Jurkat, Clone E6-1 (cell line): ENCODE measurements at places on chromosomes 6 and 20.
A peak's percentile ranks its signal among the peaks of the same experiment; 100 is the strongest.

DNA sequence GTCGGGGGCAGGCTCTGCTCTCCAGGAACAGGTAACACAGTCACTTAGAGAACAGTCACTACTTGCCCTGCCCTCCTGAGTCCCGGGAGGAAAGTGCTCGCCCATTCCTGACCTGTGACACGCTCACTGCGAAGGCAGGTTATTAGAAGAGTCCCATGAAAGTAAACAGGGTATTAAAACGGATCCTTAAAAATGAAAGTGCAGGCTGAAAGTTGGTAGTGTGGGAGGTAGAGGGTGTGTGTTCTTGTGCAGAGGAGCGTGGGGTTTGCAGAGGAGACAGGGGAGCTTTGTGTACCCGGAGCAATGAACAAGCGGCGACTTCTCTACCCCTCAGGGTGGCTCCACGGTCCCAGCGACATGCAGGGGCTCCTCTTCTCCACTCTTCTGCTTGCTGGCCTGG lies at the start of gene CCN6:
Gene CCN6 (plus strand): TSS at position 104 of the 400 bp plus-strand sequence. CDS start 254 bp downstream, at position 358.
- no peak for DNase-seq

- DNase-seq, result no peak
Observed at GRCh38 chr6:112008482-112008881, 45.4 kb upstream of the CCN6 start.

DNA sequence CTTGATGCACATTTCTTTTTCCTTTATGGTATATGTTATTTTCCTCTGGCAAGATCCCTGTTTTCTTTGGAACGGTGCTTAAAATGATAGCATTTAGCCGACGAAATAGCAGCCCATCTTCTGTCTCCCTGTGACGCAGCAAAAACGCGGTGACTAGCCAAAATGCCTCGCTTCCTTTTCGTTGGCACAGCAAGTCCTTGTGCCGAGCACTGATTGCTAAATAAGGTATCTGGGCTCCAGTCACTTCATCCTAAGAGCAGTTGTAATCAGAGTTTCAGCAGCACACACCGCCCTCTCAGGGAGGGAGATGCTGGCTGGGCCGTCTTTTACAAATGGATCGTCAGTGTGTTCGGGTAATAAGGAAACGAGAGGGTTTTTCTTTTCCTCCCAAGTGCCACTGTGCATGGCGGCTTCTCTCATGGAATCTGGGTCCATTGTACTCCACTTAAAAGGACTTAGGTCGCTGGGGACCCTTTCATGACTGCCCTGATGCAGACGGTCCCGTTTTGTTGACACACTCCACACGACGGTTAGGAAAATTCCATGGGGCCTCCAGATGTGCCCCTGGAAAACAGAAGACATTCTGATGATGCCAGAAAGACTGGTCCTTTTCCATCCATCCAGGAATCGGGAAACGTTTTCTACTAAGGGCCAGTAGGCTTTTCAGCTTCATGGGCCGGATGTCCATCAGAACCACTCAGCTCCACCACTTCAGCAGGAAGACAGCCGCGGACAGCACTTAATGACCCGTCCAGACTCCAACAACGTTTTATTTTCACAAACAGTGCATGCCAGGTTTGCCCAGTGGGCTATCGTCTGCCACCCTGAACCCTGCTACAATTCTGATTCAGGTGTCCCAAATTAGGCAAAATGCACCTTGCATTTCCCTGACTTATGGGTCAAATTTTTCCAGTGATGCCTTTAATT lies 185.5 kb downstream of the CDH4 start:
- no peak for DNase-seq

- DNase-seq, result no peak
Observed at GRCh38 chr6:120526576-120526975, 807.7 kb downstream of the TBC1D32 start.

DNA sequence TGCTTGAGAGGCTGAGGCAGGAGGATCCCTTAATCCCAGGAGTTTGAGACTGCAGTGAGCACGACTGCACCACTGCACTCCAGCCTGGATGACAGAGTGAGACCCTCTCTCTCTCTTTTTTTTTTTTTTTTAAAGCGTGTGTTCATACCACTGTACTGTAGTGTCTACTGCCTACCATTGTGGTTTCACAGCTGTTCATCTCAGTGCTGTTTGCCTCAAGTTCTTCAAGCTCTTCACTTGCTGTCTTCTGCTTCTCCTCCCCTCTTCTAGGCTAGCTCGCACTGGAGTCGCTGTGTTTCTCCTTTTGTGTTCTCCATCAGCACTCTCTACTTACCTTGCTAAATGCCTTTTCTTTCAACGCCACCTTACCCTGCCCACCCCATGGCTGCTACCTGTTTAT lies 7.4 kb downstream of the FOXO3 start:
- peak; percentile 60 for DNase-seq

DNA sequence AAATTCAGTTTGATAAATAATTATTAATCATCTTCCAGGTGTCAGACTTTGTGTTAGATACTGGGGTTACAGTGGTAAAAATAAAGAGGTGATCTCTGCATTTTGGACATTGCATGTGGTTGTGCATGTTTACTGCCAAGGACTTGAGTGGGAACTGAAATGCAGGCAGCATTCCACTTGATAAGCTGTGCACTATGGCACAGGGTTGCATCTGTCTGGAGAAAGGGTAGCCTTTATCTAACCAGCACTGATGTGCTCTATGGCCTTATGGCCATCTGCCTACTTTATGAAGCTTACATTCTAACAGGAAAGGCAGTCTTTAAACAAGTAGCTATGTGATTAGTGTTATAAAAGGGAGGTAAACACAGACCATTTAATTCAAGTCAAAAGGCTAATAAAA lies 53.0 kb upstream of the MLIP start:
- no peak for DNase-seq

- DNase-seq, result no peak
Observed at GRCh38 chr6:159532155-159532554, 160.9 kb downstream of the SOD2 start.

- no peak for DNase-seq
Observed at GRCh38 chr6:33433544-33434191, 13.8 kb downstream of the SYNGAP1 start.

- DNase-seq, result no peak
Observed at GRCh38 chr20:363319-364078, 16.6 kb downstream of the NRSN2 start.

DNA sequence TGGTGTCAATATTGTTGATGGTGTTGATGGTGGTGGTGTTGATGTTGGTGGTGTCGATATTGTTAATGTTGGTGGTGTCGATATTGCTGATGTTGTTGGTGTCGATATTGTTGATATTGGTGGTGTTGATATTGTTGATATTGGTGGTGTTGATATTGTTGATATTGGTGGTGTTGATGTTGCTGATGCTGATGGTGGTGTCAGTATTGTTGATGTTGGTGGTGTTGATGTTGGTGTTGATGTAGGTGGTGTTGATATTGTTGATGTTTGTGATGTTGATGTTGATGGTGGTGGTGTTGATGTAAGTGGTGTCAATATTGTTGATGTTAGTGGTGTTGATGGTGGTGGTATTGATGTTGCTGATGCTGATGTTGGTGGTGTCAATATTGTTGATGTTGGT lies 240.0 kb downstream of the CDH4 start:
- DNase-seq, result no peak

GRCh38 chr6:37382994-37383765 lies 29.4 kb downstream of the RNF8 start:
- peak; percentile 27 for DNase-seq

DNA sequence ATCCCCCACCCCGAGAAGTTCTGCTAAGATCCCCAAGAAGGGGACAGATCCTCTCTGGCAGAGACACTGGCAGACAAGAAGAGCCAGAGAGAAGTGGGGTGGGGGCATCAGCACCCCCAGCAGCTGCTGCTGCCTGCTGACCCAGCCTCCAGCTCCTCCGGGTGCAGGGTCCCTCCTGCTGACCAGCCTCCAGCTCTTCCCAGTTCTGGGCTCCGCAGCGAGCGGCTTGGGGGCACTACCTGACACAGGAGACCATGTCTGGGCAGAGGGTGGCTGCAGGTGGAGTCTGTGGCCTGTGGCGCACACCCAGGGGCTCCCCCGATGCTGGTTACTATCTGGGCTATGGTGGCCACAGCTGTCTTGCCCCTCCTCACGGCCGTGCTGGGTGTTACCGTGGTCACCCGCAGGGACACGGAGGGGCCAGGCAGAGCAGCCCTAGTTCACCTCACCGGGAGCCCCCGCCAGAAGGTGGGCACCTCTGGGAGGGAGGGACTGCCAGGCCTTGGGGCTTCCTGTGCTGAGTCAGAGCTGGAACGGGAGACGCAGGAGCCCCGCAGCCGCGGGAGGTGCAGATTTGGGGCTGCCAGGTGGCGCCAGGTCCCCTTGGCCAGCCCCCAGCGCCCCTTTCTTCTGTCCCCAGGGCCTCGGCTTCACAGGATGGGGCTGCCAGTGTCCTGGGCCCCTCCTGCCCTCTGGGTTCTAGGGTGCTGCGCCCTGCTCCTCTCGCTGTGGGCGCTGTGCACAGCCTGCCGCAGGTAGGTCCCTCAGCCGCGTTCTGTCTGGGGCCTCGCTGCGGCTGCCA lies 630 bp downstream of the LIME1 start:
- DNase-seq, result no peak

DNA sequence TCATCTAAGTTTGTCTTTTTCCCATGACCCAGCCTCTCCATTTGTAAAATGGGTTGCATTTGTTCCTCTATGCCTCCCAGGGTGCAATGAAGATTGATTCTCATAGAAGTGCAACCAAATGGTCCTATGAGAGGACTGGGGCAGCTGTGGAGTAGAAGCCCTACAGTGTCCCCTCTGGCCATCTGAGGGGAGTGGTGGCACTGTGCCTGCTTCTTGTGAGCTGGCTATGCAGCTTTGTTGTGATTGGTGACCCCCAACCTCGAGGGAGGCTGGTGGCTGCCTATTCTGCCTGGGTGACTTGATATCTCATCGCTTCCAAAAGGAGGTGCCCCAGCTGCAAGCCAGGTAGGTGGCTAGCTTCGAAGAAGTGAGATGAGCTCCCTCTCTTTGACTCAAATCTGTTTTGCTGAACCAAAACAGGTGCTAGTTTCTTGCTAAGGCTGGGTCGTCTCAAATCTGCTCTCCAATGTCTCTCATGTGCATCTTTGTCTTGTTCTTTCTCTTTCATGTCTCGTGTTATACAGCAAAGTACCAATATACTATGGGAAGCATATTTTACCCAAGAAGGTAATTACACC lies 33.9 kb downstream of the TXLNB start:
- no peak for DNase-seq

GRCh38 chr6:24205020-24205492 lies 79.0 kb downstream of the NRSN1 start:
- peak; percentile 48 for DNase-seq

DNA sequence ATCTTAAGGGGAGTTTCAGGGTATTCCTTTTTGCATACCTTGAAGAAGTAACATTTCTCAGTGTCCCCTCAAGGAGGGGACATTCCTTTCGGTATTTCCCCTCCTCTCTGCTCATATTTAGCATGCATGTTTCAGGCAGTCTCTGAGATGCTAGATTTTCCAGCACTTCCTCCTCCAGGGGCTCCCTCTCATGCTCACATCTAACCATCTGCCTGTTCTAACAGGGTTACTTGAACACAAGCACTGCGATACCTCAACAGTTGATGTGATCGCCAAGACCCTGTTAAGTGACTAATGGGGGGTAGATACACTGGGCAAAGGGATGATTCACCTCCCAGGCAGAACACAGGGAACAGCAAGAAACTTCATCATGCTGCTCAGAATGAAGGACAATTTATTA lies 12.9 kb upstream of the MCM3 start:
- DNase-seq, result no peak

DNA sequence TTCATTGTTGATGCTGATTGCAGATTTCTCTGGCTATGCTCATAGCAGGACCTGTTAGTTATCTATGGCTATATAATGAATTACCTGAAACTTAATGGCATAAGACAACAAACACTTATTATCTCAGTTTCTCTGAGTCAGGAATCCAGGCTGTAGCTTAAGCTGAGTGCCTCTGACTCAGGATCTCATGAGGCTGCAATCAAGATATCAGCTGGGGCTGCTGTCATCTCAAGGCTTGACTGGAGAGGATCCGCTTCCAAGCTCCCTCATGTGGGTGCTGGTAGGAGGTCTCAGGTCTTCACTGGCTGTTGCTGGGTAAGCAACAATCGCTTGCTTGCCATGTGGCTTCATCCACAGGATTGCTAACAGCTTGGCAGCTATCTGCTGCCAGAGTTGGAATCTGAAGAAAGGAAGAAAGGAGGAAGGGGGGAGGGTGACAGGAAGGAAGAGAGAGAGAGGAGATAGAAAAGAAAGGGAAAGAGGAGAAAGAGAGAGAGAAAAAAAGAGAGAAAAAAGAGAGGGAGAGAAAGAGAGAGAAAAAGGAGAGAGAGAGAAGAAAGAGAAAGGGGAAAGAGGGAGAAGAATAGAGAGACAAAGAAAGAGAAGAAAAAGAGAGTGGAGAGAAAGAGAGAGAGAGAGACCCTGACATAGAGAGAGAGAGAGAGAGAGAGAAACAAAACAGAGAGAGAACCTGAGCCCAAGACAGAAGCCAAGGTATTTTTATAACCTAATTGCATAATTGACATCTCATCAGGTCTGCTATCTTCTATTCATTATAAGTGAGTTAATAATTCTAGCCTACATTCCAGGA lies 579.0 kb upstream of the BTBD3 start:
- no peak for DNase-seq

DNA sequence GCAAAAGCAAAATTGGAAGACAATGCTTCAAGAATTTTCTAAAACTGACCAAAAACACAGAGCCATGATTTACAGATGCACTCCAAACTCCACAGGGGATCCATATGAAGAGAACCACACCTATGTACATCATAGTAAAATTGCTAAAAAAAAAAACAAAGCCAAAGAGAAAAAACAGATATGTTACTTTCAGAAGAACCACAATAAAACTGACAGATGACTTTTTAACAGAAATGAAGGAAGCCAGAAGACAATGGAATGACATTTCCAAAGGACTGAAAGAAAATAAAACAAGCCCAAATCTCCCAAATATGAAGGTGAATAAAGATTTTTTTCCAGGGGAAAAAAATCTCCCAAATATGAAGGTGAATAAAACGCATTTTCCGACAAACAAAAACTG lies 17.5 kb downstream of the TRERF1 start:
- no peak for DNase-seq

DNA sequence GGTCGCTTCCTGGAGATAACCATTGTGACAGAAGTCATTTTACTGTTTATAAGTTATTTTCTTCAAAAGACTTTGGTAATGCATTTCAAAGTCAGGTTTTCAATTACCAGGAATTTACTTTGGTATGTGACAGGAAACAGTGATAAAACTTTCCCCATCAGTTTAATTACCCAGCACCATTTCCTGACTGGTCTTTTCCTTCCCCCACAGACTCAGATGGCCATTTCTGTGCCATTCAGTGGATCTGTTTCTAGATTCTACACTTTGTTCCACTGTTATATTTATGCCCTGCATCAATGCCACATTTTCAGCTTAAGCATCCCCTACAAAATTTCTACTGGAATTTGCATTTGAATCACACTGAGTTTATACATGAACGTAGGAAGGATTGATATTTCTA lies 16.3 kb downstream of the RRBP1 start:
- no peak for DNase-seq

DNA sequence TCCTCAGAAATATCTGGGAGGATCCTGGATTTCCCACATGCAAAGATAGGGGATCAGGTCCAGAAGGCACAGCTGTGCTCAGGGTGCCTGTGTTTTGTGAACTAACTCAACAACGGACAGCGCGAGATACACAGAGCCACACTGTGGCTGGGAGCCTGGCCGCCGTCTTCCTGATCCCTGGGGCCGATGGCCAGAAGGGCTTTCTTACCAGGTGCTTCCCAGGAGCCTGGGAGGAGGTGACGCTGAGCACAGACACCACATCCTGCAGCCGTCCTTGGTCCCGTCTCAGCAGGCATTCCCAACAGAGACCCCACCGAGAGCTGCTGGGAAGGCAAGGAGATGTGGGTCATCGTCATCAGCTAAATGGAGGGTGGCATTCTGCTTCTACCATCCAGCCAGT lies 144.6 kb upstream of the AFDN start:
- no peak for DNase-seq
